ENCODE measurements at places on chromosomes 2 and 18. TPM values are rescaled to one million over a fixed set of nuclear protein-coding genes. Genes with fewer than 3 reads are reported as not detected.

GRCh38 chr2:52594026-52594425 lies 1173.6 kb upstream of the CHAC2 start:
- DNase-seq = no peak

- DNase-seq = no peak
Measured at GRCh38 chr18:44241020-44241419, 439.7 kb upstream of the SETBP1 start.

- DNase-seq = no peak
Measured at GRCh38 chr2:154368153-154368552, 330.3 kb upstream of the KCNJ3 start.

GRCh38 chr2:210617732-210618330 lies 61.4 kb downstream of the CPS1 start:
- no peak for DNase-seq

The GALR1 gene
- total RNA-seq = not detected

All from CD8-positive, alpha-beta memory T cell (primary cell).